HCEC 1CT (cell line): ENCODE measurements at places on chromosomes 12 and 14.

GRCh38 chr12:46124132-46124847, 133.9 kb upstream of the SCAF11 start:
- DNase-seq, result no peak

GRCh38 chr12:109839444-109839843, 6.2 kb upstream of the TRPV4 start:
- DNase-seq, result no peak

GRCh38 chr14:59262717-59263454, 74.4 kb downstream of the DAAM1 start:
- DNase-seq, result no peak

DNA sequence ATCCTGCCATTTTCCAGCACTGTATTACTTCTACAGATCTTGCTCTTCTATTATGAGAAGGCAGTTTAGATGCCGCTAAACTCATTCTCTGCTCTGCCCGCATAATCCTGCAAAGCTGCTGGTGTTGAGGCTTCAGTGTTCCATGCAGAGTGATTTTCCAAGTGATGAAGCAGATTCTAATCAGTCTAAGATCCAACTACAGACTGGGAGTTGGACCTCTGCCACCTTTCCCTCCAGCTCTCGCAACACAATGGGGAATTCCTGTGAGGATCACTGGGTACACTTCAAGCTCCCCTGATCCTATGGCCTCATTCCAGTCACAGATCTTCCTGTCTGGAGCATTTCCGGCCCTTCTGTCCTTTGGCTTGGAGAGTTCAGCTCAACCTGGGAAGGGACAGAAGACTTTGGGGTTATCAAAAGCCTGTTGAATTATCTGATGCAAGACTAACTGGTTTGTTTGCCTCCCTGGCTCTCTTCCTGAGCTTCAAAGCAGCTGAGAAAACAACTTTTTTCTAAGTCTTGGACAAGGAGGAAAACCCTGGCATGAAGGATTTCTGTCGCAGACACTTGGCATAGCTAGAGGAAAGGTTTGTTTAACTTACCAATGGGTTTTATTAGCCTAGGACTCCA, 333.9 kb downstream of the ZFP36L1 start:
- DNase-seq, result peak; percentile 68

DNA sequence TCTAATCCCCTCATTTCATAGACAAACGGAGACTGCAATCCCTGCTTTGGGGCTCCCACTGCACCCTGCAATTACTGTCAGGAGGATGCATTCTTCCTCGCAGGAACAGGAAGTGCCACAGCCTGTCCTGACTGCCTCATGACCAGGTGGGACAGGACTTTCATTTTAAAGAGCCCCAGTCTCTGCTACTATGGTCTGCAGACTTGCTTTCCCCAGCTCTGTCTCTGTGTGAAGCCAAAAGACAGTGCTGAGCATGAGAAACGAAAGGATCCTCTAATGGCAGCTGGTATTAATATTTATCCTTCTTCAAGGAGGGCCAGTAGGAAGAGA, 60.0 kb upstream of the PNMA1 start:
- no peak for DNase-seq

GRCh38 chr12:115617391-115617790, 660.1 kb downstream of the MED13L start:
- no peak for DNase-seq

DNA sequence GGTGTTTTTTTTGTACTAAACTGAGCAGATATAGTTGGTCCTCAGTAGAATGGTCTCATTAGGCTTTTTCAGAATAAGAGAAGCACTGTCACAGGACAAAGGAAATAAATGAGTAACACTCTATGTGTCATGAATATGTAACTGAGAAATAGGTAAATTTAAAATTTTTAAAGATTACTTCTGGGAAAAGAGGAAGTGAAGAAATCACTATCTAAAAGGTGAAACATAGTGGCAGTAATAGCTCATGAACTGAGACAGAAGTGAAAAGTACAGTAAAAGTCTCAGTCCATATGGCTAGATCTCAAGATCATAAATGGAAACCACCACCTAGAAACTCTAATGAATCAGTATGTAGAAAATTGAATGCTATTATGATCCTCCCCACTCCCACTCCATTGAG, 89.3 kb upstream of the TTC7B start:
- no peak for DNase-seq

- no peak for DNase-seq
Measured at GRCh38 chr12:131123817-131124216, 170.1 kb downstream of the ADGRD1 start.

GRCh38 chr14:21313512-21313911, 33.6 kb downstream of the RPGRIP1 start:
- DNase-seq, result no peak

DNA sequence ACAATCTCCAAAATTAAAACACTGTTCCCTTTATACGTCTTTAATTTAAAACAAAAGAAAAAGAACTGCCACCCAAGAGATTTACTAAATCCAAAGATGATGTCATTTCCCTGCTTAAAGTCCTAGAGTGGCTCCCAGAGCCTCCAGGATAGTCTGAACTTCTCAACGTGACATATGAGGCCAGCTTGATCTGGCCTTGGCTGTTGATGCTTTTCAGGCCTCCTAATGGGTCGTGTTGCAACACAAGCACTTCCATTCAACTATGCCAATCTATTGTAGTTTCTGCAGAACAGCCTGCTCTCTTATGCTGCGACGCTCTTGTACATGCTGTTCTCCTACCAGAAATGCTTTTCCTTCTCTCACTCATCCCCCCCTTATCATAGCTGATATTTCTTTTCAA, 35.7 kb downstream of the LGR5 start:
- peak; percentile 32 for DNase-seq

- no peak for DNase-seq
Measured at GRCh38 chr14:56630707-56631106, 51.1 kb downstream of the TMEM260 start.

- peak; percentile 98 for DNase-seq
Measured at GRCh38 chr12:121717041-121717699, 4.6 kb downstream of the TMEM120B start.

- DNase-seq, result no peak
Measured at GRCh38 chr12:26717757-26718156, 115.2 kb downstream of the ITPR2 start.

- DNase-seq, result peak; percentile 9
Measured at GRCh38 chr14:87628129-87628528, 364.9 kb downstream of the GALC start.

- no peak for DNase-seq
Measured at GRCh38 chr14:101363261-101363555, 198.1 kb upstream of the DIO3 start.

GRCh38 chr14:50559990-50560930, at the start of gene ATL1:
Gene ATL1 (plus strand): TSS chr14:50560145. CDS start chr14:50560266, 121 bp downstream.
- DNase-seq, result peak; percentile 77

DNA sequence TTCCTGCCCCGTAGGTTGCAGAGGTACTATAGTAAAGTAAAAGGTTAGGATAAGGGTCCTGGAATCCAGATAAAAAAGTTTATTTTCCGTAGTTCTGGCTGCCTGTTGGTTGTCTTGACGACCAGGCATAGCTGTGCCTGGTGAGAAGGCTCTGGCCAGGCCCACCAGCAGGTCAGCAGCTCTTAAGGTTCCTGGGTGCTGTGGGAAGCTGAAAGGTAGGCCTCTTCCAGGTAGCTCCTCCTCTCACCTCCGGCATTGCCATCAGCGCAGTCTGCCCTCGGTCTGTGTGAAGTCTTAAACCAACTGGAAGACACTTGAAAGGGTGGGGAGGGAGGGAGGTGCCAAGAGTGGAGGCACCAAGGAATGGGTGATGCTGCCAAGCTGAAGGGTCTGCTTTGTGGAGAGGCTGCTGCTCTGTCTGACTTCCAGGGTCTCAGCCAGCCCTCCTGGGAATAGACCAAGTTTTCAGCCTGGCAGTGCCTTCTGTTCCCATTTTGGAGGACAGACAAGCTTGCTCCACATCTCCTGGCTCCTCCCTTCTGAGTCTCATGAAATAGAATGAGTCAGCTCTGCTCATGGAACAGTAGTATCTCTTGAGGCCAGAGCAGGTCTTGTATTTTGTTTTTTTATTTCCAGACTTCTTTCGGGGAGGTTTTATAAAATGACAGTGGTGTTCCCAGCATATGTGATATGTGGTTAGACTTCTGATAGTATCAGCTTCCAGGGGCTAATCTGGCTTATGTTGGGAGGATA, 5.2 kb upstream of the ACADS start:
- peak; percentile 55 for DNase-seq

DNA sequence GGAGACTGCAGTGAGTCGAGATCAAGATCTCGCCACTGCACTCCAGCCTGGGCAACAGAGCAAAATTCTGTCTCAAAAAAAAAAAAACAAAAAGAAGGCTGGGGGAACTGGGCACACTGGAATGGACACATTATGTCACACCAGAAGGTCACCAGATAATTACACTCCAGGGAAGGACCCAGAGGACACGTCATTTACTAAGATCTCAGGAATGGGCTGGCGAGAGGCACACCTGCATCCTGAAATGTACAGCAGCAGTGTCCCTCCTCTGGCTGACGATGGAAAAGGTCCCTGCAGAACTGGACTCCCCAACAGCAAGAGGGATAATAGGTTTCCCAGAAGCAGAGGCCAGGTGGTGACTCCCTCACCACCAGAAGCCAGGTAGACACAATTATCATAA, 243.5 kb downstream of the BCL11B start:
- DNase-seq, result no peak

DNA sequence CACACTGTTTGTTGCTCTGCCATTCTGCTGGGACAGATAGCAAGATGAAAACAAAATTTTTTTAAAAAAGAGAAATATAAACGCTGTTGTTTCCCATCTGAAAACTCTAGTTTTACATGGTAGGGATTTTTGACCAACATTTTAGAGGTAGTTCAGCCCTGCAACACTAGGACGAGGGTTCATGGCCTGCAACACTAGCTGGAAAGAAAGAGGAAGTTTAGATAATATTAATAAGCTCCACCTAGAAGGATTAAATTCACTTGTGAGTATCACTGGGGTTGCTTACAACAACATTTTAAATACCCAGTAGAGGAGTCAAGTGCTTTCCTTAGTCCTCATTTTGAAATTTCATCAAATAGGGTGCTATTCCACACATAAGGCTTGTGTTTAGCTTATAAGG, 68.2 kb downstream of the SRGAP1 start:
- no peak for DNase-seq

DNA sequence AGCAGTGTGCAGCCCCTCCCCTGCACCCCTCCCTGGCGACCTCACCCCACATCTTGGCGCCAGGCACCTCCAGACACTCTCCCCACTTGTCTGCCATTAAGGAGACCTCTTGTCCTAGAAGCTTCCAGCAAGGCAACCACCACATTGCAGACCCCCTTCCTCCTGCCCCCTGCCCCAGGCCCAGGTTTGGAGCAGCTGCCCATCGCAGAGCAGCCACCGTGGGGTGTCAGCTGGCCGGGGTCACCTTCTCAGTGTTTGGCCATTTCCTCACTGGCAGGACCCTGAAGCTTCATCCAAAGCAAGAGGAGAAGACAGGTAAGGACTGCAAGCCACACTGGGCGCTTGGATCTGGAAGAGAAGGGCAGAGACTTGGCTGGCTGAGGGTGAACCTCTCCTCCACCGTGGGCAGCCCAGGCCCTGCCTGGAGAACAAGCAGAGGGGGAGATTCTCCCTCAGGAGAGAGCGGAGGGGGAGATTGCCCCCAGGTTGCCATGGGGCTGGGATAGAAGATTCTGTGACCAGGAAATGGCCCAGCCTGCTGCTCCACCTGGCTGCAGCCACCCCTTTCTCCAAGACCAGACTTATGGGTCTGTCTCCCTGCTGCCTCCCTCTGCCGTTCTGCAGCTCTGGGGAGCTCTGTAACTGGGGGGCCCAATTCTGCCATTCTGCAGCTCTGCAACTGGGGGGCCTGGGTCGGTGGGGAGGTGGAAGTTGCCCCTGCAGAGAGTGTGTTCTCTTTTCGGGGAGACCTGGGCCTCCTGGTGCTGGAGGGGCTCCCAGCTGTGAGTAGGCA, 72.9 kb upstream of the C14orf180 start:
- no peak for DNase-seq

GRCh38 chr14:64364907-64365306, 23.2 kb upstream of the MTHFD1 start:
- DNase-seq, result peak; percentile 15

GRCh38 chr12:66667906-66668305, 11.0 kb downstream of the GRIP1 start:
- no peak for DNase-seq

- peak; percentile 13 for DNase-seq
Measured at GRCh38 chr14:95535226-95536021, 574 bp downstream of the GLRX5 start.

DNA sequence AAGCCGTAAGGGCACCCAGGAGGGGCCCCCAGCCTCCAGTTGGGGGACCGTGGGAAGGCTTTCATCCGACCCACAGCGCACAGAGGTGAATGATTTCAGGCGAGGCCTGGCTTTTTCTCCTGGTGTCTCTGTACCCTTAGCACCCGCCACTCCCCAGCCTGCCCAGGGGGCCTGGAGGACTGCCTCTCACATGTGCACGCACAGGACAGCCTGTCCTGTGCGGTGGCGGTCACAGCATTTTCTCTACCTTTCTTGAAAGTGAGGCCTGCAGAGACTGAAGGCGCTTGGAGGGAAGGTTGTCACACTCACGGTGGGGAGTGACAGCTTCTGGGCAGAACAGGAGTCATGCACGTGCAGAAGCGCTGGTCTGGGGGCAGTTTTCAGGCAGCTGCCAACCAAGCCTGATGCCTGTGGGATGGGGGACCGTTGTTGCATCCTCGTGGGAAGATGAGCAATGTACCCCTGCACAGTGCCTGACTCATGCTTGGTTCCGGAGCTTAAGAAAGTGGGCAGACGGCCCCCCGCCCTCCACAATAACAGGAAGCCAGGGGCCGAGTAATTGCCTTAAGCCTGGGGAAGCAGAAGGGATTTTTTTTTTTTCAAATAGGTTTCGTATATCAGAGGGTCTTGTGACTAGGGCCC, 148.1 kb downstream of the TSPAN9 start:
- peak; percentile 13 for DNase-seq

DNA sequence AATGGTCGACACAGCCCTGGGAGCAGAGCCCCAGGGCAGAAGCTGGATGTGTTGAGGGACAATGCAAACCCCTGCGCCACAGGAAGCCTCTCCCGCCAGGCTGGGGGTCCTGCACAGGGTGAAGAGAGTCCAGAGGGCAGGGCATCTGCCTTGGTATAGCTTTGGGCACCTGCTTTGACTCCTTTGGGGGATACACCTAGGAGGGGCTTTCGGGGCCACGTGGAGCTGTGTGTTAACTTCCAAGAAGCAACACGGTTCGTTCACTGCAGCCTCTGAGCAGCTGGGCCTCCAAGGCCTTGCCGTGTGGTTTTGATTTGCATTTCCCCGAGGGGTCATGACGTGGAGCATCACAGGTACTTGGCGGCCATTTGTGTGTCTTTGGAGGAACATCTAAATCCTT, 5.8 kb upstream of the PUS1 start:
- DNase-seq, result no peak

GRCh38 chr14:104442631-104443390, 136.8 kb upstream of the C14orf180 start:
- no peak for DNase-seq

- DNase-seq, result no peak
Measured at GRCh38 chr14:89184952-89185351, 232.1 kb downstream of the FOXN3 start.

GRCh38 chr12:98344046-98344930, 171.1 kb upstream of the TMPO start:
- no peak for DNase-seq

- DNase-seq, result peak; percentile 63
Measured at GRCh38 chr14:81269100-81269978, 48.6 kb upstream of the GTF2A1 start.
